ENCODE measurements at places on chromosomes 7 and 10.

GRCh38 chr10:7932301-7933036 is 114.2 kb downstream of the TAF3 start:
- DNase-seq: no peak

DNA sequence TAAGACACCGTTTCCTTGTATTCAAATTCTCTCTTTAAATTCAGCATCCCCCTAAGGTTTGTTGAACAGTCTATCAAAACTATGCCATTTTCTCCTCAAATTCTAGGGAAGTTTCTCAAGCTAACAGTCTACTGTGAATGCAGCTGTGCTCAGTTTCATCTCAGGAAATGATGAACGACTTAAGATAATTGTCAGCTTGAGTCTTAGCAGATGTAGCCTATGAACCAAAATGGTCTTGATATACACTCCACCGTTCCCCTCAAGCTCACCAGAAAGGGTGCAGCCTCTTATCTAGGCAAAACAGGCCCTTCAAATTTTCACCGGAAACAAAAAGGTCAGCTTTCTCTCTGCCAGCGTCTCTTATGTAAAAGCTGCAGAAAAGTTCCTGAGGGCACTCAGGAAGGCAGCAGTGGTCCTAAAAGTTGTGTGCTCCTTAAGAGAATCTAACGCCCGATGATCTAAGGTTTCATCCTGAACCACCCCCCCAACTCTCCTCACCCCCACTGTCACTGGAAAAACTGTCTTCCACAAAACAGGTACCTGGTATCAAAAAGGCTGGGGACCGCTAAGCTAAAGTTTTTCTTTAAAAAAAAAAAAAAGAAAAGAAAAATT is 2.1 kb downstream of the DNAJC9 start:
- DNase-seq: no peak

- DNase-seq: no peak
These were observed 45.7 kb downstream of the SKIDA1 start for GRCh38 chr10:21479570-21480315.

DNA sequence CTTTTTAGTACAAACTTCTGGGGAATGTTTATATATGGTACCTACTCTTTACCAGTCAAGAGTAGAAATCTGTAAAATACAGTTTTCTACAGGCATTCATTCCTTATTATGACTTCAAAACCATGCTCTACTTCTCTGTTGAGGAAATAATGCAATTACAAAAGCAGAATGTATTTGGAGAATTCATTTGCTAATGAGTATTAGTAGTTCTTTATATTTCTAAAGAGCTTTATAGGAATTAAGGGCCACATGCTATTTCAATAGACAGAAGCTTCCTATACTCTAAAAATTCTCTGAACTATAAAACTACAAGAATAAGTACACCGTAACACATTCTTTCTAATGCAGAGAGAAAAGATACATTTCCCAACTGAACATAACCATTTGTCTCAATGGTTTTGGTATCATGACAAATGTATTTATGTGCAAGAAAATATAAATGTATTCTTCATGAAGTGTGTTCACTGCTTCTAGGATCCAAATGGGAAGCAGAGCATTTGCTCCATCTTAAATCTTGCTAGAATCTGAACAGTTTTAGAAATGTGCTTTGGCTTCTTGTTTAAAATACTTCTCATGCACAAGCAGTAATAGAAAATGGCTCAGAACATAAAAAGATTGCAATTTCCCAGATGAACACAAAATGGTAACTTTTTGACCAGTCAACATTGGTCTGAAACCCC is 21.8 kb downstream of the CDK1 start:
- DNase-seq: no peak

- no peak for DNase-seq
These were observed 262.2 kb downstream of the KIF20B start for GRCh38 chr10:89963451-89964102.

DNA sequence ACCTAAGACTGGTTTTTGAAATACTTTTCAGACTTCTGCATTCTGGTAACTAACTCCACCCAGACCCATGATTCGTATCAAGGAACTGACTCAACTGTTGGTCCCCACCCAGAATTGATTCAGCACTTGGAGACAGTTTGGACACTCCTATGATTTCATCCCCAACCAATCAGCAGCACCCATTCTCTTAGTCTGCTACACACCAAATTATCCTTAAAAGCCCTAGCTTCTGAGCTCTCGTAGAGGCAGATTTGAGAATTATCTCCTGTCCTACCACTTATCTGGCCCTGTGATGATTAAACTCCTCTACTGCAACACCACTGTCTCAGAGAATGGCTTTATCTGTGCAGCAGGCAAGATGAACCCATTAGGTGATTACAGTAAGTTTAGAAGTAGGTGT is 7.7 kb upstream of the GSTO1 start:
- DNase-seq: no peak

DNA sequence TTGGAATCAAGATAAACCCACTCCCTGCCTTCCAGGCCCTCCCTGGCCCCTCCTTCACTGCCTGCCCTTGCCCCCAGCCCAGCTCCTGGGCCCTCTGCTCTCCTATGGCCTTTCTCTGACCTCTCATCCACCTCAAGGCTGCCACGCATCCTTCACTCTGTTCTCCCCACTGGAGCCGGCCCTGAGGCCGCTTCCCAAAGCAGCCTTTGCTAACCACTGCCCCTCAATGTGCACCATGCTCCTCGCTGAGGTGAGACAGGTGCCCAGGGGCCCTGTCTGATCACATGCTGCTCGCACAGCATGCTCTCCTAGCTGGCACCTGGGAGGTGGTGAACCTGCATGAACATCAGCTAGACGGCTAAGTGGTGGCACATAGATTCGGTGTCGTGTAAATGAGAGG is 138.5 kb upstream of the RET start:
- DNase-seq: no peak

DNA sequence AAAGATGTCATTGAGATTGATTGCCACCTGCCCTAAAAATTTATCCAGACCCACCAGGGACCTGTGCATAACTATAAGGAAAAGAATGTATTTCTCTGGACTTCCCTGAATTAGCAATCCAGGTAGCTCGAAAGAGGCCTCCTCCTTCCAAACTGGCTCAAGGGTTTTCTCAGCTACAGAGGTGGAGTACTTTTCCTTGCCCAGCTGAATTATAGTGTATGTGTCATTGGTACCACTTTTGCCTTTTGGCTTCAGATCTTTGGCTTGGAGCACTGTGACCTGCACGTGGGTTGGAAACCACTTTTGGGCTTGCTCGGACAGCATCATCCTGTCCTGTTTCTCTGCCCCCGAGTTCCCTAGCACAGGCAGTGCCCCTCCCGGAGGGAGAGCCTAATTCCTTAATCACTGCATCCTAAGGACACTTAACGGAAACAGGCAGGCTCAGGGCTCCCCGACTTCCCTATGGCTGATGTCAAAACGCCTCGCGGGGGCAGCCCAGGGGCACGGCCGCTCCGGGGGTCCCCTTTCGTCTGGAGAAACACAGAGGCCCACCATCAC is 825 bp downstream of the RAB11FIP2 start:
- no peak for DNase-seq

DNA sequence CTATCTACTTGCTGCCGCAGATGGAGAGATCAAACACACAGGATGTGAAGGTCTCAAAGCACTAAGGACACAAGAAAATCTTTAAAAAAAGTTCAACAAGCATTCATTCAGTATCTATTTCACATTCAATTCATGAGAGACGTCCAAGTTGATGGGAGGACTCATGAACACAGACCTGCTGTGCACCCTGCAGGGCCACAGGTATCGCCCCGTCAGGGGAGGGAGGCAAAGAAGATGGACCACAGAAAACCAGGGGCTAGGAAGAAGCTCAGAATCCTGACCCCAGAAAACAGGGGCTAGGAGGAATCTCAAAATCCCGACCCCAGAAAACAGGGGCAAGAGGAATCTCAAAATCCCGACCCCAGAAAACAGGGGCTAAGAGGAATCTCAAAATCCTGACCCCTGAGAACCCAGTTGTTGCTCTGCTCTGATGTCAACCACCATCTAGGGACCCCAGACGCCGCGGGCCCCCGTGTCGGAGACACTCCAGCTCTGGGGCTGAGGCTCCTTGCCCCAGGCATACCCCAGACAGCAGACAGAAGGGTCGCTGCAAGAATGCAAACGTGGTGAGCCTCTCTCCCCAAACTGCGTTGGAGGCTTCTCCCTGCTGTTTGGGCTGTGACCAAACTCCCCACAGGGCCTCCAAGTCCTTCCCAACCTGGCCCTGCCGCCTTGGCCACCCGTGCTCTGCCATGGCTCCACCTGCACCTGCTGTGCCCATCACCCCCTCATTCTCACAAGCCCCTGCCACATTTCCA is 197.6 kb downstream of the DIP2C start:
- no peak for DNase-seq

GRCh38 chr7:4051696-4052095 is 630.4 kb upstream of the FOXK1 start:
- no peak for DNase-seq

DNA sequence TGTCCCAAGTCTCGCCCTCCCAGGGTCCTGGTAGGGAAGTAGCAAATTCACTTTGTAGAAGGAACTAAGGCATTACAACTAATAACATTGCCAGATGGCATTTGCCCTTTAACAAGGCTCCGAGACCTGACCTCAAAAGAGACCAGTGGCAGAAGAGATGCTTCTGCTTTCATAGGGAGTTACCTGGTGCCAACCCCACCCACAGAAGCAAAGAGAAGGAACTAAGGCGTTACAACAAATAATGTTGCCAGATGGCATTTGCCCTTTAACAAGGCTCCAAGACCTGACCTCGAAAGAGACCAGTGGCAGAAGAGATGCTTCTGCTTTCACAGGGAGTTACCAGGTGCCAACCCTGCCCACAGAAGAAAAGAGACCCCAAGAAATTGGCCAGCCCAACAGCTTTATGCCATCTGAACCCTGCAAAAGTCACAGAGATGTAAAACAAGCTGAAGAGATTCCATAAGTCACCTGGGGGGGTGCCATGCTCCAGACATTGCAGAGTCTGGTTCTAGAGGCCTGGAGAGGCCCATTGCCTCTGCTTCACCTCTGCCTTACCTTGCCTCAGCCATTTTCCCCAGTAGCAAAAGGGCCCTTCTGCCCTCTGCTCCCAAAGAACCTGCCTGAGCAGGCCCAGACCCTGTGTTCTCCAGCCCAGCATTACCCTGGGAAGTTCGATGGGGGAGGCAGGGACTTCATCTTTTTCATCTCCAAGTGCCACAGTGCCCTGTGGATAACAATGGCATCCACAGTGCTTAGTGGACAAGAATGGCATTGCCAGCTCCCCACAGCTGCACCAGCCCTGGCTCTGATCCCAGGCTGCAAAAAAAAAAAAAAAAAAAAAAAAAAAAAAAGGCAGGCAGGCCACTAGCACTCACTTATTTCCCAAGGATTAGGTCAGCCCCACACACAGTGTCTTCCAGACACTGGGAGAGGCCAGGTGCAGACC is 179.5 kb upstream of the PLXNA4 start:
- no peak for DNase-seq

DNA sequence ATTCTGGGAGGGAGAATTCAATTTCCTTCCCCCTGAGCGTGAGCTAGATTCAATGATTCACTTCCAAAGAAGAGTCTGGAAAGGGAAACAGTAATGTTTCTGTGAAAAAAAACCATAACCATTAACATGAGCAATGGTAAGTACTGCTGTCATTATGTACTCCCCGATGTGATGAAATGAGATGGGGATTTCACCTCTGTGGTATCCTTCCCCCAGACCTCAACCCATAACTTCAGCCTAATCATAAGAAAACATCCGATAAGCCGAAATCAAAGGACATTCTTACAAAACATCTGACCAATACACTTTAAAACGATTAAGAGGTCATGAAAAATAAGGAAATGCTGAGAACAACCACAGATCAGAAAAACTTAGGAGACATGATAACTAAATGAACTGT is 27.2 kb downstream of the EZH2 start:
- no peak for DNase-seq

- no peak for DNase-seq
These were observed 989 bp downstream of the ERLIN1 start for GRCh38 chr10:100184840-100185239.

DNA sequence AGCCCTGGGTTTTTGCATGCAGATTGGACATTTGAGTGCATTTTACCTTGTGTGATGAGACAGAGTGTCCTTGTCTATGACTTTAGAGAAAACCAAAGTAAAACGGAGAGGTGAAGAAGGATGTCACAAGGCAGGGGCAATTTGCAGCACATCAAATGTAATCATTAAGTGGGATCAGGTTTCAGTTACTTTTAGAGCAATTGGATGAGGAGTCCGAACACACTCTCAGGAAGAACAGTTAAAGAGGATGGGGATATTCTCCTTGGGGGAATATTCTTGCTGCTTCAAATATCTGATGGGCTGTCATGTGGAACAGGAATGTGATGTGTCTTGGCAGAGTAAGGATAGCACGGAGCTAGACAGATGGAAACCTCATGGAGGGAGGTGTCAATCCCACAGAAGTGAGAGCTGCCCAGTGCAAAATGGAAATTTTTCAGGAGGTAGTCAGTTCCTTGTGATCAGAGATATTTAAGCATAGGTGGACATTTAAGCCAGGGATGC is 757 bp downstream of the RAB19 start:
- DNase-seq: no peak

GRCh38 chr7:128132426-128133069 is 101.3 kb upstream of the LRRC4 start:
- no peak for DNase-seq

GRCh38 chr7:64612452-64612851 is 49.6 kb upstream of the ZNF680 start:
- DNase-seq: no peak

- DNase-seq: no peak
These were observed 245.9 kb downstream of the AHR start for GRCh38 chr7:17544401-17544800.

GRCh38 chr7:50721160-50721559 is 61.5 kb downstream of the GRB10 start:
- no peak for DNase-seq

DNA sequence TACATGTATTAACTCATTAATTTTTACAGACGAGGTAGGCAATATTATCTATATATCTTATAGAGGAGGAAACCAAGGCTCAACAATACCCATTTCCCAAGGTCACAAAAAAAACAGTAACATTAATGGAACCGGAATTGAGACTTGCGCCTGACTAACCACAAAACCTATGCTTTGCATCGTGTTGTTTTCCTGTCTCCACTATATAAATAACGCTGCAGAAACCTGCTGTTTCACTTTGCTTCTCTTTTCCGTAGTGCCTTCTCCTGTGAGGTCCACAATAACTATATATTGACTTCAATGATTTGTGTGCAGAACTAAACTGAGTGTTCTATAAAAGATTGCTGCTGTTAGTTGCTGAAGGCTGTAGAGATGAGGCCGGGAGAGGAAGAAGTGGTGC is 97.7 kb upstream of the RPA3 start:
- no peak for DNase-seq
